Gastrocnemius medialis (tissue), 4 donors: ENCODE measurements at places on chromosomes 7 and 10.

DNA sequence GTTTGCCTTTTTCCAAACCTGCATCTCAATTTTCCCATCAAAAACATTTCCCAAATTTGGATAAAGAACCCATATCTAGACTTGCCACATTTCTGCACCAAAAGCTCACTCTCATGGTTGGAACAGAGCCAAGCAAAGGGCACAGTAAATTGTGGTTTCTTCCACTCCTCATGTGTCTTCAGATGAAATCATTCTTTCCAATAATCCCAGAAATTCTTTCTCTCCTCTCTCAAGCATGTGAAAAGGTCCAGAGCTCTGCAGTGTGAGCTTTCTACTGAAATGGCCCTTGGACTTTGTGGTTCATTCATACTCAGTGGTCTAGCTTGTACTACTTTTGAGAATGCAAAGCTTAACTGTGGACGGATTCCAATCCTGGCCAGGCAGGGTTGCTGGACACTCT is 19.8 kb downstream of the PRSS2 start:
- no peak for DNase-seq

DNA sequence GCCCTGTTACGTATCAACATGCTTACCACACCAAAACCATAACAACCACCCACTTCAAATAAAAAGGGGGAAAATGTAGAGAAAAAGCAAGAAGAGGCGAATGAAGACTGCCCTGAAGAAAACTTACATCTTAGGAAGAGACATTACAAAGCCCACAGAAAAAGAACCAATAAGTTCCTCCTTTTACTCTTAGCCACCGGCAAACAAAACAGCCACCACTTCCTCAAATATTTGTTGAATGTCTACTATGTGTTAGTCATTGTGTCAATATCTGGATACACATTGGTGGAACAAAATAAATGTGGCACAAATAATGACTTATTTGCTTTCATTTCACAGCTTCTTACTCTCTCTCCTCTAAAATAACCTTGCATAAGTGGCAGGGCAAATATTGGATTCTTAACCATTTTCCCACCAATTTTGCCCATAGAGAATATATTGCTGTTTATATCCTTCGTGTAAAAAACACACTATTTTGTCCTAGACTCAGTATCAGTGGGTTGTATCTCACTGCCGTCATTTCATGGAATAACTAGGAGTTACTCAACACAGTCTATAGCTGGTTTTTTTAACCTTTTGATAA is 106.8 kb downstream of the ANK3 start:
- no peak for DNase-seq

DNA sequence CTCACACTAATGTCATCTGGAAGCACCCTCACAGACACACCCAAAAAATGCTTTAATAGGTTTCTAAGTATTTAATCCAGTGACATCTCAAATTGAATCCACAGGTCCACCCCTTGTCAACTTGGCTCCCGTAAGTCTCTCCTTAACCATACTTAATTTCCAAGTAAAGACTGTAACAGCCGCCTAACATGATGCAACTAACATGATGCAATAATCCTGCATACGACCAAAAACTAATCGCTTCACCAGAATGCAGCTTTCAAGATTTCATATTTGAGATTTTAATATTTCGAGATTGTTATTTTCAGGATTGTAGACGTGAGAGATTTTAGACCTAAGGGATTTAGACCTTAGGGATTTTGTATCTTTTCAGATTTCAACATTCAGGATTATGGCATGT is 3.7 kb upstream of the HDAC9 start:
- DNase-seq, result no peak

- no peak for DNase-seq
Observed at GRCh38 chr10:122197611-122198222, 73.4 kb upstream of the BTBD16 start.

GRCh38 chr10:11024596-11024995 is 6.9 kb downstream of the CELF2 start:
- no peak for DNase-seq

DNA sequence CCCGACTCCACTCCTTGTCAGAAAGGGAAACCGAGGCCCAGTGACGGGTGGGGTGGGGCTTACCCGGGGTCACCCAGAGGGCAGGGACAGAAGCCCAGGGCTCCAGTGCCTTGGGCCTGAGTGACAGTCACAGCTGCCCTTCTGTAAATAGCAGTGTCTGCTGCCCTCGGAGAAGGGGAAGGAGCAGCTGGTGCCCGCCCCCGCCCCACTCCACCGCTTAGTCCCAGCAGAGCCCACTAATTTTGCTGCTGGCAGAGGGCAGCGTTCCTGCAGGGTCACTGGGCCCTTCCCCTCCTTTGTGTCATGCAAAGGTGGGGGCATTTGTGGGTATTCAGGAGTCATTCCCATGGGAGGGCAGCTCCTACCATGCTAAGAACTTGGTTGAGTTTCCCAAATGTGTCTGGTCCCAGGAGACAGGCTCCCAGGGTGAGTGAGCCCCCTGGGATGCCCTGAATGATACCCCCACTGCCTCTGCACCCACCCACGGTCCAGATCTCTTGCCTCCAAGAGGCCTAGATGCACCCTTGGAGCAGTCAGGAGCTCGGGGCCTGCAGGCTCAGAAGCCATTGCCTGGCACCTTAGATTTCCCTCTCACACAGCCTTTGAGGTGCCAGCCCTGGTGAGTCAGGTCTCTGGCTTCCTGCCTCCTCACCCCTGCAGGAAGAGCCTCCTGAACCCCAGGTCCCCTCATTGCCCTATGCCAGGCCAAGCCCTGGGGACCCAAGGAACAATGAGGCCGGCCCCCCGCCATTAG is 17.2 kb downstream of the SH2B2 start:
- peak; percentile 87 for DNase-seq

- no peak for DNase-seq
Observed at GRCh38 chr10:130061760-130062159, 48.9 kb downstream of the C10orf143 start.

GRCh38 chr10:33008499-33009243 is 50.6 kb upstream of the ITGB1 start:
- DNase-seq, result peak; percentile 13

DNA sequence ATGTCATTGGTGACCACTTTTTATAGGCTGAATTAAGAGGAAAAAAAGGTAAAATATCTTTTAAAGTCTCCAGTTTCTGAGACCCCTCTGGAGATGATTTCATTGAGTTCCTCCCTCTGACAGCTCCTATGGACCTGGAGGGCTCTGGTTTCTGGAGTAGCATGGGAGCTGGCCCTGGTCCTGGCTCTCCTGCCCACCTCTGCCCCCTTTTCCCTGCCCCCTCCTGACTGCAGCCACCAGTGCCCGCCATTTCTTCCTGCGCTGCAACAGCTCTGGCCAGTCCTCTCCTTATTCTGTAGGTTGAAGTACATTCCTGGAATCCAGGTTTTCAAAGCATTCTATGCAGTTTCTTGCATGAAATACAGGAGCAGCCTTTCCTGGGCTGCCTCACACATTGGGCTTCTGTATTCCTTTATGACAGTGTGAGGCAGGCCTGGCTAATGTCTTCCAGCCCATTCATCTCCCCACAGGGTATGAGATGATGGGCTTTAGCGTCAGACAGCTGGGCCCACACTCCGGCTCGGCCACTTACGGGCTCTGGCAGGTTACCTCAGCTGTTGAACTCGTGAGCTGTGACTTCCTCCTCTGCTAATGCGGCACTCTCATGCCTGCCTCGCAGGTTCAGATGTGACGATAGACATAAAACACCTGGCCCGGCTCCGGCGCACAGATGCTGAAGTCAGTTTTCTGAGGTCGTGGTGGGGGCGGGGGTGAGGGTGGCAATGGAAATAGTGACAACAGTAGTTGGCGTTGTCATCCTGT is 101.7 kb downstream of the MGMT start:
- DNase-seq, result no peak

- no peak for DNase-seq
Observed at GRCh38 chr10:5443429-5443828, 31.1 kb downstream of the NET1 start.

- DNase-seq, result no peak
Observed at GRCh38 chr7:151307536-151307935, 34.1 kb upstream of the NUB1 start.

DNA sequence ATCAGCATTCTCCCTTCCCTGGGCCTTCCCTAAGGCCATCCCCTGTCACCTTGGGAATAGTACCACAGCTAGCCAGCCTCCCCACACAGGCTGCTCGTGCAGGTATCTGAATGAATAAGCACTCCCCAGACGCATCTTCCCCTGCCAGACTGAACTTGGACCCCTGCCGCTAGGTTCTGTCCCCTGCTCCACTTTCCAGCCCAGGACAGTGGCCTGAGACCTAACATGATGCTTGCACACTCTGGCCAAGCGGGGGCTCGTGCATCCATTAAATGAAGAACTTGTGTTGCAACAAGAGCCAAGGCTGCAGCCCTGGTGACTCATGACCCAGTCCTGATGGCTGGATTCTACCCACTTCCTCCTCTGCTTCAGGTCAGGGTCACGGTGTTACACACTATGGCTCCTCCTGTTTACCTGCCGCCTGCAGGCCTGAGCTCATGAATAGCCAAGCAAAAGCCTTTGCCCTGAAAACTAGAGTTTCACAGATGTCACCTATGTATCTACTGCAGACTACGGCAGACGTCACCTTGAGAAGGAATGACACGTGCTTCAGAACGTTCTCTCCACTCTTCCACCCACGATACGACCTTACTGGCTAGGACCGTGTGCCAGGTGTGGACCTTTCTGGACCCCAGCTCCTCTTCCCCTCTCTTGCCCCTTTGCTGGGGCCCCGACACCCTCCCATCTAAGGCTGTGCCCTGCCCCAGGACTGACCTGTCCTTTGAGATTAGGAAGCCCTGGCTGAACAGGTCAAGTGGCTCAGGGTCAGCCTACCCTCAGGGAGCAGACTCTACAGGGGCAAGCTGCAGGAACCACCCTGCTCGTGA is 6.5 kb downstream of the ASB13 start:
- peak; percentile 33 for DNase-seq

GRCh38 chr10:80137920-80138319 is 5.4 kb downstream of the PLAC9 start:
- DNase-seq, result no peak
